ENCODE measurements at places on chromosomes 6 and 20.

- DNase-seq, result no peak
Measured at GRCh38 chr6:112225691-112226090, 28.7 kb downstream of the LAMA4 start.

DNA sequence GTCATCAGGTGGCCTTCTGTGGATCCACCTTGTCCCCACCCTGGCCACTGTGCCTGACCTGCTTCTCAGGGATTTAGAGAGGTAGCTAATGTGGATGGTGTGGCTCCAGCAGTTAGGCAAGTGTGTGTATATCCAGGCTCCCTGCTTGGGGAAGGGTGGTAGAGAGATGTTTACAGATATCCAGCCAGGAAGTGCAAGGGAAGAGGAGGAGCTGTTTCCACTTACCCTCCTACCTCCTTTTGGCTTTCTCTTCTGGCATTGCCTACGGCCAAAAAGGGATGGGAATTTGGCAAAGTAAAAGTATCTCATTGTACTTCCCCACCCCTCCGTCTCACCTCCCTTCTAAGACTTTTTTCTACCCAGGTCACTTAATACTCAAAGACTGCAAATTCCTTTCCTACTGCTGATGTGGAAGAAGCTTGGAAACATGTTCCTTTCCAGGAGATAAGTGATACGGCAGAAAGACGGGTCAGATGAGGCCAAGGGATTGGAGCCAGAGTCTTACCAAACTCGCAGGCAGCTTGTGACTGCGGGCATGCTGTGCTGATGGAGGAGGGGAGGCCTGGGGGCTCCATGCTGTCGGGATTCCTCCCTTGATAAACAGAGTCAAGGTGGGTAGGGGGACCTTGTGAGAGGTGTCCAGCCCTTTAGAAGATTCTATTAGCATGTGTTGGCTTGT, 253.4 kb downstream of the PRL start:
- DNase-seq, result peak; percentile 85

DNA sequence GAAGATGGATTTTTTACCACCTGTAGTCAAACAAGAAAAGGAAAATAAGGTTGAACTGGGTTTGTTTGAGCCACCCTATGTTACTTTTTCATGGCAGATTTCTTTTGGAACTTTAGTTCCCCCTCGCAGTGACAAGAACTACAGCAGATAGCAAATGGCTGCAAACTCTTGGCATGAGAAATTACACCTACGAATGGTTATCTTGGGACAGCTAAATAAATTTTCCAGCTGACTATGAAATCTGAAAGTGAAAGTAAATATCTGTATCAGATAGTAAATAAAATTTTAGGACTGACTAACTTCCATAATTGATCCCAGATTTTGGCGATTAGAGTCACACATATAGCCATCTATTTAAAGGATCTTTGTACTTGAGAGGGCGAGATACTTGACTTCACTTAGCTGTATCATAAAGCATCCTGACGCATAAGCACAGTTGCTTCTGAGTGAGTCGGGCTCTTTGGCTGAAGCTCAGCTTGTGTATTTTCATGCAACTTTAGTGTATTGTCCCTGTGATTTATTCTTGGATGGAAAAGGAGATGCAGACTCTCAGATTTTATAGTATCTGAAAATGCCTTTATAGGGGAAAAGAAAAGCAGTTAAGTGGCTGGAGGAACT, 125.3 kb upstream of the B3GAT2 start:
- peak; percentile 46 for DNase-seq

- peak; percentile 72 for DNase-seq
Measured at GRCh38 chr6:36594816-36595643, 868 bp downstream of the SRSF3 start.

- DNase-seq, result no peak
Measured at GRCh38 chr20:59439243-59439642, 138.8 kb downstream of the EDN3 start.

GRCh38 chr6:25787428-25787827, 32.9 kb downstream of the SLC17A4 start:
- no peak for DNase-seq

DNA sequence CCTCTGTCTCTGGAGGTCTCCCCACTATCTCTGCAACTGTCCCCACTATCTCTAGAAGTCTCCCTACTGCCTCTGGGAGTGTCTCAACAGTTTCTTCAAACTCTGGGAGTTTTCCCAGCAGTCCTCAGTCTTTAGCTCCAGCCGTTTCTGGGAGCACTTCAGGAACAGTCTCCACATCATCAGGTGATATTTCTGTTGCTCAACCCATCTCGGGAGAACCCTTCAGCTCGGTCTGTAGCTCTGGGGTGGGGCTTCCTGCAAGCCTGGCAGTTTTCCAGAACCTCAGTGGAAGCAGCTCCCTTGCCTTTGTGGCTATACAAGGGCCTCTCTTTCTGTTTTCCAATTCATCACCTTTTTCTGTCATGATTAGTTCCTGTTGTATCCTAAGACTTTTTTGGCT, 3.0 kb upstream of the SFTA2 start:
- peak; percentile 17 for DNase-seq

DNA sequence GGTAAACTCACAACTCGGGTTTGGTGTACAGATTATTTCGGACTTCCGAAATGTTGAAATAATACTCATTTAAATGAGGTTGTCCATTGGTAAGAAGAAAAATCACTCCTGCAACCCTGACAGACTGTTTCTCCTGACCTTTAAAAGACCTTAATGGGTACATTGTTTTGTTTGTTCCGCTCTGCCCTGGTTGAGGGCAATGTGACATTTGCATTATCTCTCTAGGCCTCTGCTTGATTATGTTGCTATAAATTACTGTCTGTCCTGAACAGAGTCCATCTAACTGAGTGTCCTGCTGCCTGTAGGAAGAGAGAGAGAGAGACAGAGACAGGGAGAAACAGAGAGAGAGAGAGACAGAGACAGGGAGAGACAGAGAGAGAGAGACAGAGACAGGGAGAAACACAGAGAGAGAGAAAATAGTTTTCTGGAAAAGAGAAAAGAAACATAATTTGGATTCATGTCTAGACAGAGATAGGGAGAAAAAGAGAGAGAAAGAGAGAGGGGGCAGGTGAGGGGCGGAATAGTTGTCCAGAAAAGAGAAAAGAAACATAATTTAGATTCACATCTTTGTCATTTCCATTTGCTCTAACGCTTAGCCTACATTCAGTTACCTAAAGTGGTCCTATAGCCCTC, 83.2 kb downstream of the SHLD1 start:
- DNase-seq, result no peak

DNA sequence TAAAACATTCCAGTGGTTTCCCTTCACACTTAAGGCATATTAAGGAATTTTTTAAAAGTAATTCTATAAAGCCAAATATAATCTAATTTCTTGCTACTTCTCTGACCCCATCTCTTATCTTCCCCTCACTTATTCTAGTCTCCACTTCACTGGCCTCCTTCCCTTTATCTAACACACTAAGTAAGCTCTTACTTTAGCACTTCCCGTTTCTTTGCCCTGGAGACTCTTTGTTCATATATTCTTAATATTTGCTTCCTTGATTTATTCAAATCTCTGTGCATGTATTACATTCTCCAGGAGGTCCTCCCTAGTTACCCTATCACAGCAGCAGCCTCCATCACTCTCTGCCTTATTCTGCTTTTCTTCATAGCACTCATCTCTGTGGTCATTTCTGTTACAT, 20.3 kb downstream of the GTPBP2 start:
- DNase-seq, result no peak

- no peak for DNase-seq
Measured at GRCh38 chr20:35002426-35003210, 47.0 kb downstream of the MYH7B start.

GRCh38 chr20:59771506-59772372, 161.7 kb downstream of the SYCP2 start:
- no peak for DNase-seq

GRCh38 chr6:134908906-134909516, 40.9 kb downstream of the ALDH8A1 start:
- DNase-seq, result peak; percentile 100

DNA sequence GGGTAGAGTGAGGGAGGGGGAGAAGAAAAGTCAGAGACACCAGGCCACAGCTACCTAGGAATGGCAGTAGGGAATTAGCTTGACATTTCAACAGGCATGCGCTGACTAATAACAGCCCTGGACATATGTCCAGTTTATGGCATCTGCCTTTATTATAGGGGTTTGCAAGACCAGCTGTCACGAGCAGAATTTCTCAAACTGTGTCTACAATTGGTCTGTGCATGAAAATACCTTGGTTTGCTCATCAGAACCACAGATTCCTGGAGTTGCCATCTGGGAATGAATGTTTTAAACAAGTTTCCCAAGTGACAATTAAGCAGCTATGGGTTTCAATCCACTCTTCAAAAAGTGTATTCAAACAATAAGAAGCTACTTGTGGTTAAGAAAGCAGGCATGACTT, 110.3 kb upstream of the ENPP5 start:
- no peak for DNase-seq

- no peak for DNase-seq
Measured at GRCh38 chr6:43780293-43780692, 10.3 kb downstream of the VEGFA start.

- DNase-seq, result no peak
Measured at GRCh38 chr6:154367336-154367735, 10.7 kb upstream of the IPCEF1 start.

DNA sequence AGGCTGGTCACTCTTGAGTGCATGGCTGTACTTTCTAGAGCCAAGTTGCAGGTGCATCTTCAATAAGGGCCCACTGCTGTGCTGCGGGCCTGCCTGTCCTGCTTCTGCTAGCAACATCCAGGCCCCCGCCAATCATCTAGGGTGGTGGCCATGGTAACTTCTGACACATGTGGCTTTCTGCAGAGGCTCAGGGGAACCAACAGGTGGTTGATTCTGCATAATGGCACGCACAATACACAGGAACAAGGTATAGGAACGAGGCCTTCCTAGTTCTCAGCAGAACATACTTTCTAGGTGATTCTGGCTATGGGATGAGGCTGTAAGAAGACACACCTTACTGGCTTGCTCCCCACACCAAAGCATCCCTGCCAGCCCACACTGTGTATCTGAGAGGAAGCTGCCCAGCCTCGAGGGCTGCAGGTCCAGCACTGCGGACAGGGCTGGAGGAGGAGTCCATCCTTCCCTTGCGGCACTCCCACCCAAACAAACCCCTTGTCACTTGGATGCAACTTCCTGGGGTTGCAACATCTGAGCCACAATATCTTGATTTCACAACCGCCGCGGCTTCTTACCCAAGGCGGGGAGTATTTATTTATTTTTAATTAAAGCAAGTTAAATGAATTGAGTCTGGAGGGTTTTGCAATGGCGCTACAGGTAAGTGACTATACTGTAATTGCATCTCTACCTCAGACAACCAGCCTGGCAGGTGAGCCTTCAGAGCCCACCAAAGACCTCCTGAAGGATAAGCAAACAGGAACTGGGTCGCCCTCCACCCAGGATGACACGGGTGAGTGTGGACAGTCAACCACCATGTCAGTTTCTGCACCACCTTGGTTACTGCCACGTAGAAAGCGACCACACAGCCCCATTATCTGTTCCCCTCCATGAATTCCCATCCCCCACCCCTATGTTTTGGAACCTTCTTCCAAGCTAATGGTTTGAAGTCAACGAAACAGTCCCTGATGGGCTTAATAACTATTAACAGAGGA, 49.6 kb downstream of the SULF2 start:
- DNase-seq, result no peak

DNA sequence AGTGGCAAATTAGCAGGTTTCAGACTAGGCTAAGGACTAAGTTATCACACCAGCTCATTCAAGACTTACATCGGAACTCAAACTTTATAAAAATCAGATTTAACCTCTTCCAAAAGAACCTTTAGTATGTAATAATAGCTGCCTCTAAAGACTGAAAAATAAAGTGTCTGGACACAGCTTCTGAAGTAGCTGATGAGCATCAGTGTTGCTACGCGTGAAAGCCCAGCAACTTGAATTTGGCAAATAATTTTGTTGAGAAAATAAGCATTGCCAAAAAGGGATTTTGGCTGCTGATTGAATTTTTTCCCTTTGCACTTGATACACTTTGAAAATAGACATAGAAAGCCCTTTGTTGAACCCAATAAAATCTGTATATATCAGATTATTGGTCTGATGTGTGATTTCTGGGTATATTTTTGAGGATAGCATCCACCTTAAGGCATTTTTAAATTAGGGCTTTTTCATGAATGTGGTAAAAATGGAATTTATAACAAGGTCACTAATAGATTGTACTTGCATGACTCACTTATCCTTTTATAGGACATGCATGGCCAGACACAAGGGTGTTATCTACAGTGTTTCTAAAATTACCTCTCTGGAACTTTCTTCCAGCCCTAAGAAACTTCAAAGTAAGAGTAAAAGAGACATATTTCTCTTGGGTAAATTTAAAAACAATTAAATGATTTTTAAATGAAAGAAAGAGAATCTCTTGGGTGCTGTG, 350.4 kb downstream of the TENT5A start:
- DNase-seq, result peak; percentile 85

All from fibroblast of the aortic adventitia (primary cell).